ENCODE measurements at places on chromosomes 3 and 15.

- DNase-seq, result no peak
These were observed 40.1 kb downstream of the KY start for GRCh38 chr3:134610432-134611385.

DNA sequence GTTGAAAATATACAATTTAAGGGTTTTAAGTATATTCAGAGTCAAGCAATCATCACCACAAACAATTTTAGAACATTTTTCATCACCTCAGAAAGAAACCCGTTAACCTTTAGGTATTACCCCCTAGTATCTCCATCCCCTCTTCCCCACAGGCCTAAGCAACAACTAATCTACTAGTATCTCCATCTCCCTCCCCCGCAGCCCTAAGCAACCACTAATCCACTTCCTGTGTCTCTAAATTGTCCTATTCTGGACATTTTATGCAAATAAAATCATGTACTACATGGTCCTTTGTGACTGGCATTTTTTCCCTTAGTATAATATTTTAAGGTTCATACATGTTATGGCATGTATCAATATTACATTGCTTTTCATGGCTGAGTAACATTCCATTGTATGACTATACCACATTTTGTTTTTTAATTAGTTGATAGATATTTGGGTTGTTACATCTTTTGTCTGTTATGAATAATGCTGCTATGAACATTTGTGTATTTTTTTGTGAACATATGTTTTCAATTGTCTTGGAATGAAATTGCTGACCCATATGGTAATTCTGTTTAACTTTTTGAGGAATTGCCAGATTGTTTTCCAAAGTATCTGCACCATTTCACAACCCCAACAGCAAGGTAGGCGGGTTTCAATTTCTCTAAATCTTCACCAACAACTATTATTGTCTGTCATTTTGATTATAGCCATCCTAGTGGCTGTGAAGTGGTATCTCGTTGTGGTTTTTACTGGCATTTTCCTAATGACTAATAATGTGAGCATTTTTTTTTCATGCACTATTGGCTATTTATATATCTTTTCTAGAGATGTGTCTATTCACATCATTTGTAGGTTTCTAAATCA, 215.6 kb upstream of the CD96 start:
- DNase-seq, result peak; percentile 68

DNA sequence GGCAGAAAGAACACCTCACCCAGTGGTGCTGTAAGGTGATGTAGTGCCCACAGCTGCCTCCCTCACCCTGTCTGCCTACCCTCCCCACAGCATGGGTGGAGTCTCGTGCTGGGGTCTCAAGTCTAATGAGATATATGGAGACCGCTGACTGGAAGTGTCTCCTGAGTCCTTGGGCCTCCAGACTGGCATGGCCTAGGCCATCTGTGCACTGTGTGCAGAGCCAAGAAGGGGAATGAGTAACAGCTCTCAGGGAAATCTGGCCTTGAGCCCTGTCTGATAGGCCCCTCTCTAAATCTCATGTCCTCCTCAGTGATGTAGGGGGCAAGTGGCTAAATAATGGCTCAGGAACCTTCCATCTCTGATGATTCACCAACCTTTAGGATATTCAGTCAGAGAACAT, 277.4 kb downstream of the PLCL2 start:
- DNase-seq, result no peak

GRCh38 chr3:52681596-52681995, 4.1 kb downstream of the PBRM1 start:
- no peak for DNase-seq

- DNase-seq, result no peak
These were observed 32.2 kb upstream of the B3GNT5 start for GRCh38 chr3:183220828-183221227.

DNA sequence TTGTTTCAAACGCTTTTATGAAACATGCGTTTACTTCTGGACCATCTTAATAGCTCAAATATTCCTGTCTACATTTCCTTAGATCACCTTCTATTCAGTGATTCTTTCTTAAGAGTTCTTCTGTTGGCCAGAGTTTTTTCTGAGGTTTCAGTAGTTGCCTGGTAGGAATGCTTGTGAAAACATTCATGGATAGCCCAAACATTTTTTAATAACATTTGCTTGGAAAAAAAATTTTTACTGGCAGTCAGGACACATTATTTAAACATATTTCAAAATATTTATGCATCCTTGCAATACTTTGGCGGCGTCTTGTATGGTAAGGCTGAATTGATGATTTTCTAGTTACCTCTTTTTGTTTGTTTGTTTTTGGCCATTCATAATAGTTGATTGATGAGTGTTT, 47.4 kb upstream of the ZBTB20 start:
- DNase-seq, result peak; percentile 44

DNA sequence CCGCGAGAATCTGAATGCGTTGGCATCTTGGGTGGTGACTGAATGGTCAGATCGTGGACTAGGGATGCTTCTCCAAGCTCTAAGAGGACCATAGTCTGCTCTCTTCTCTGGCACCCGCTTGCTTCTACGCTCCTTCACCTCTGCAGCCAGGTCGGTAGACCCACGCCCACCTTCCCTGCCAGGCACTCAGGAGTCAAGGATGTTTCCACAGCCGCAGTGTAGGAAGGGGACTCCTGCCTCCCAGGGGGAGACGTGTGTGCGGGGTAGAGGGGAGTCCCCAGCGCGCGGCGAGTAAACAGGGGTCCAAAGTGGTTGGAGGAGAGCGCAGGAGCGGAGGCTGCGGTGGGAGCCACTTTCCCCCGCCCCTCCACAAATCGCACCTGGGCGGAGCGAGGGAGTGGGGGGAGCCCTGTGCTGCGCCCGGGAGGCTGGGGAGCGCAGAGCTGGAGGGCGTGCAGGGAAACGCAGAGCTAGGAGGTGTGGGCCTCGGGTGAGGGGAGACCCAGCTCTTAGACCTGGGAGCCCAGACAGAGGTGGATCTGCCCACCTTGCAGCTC, 1.7 kb downstream of the LRRC3B start:
- no peak for DNase-seq

DNA sequence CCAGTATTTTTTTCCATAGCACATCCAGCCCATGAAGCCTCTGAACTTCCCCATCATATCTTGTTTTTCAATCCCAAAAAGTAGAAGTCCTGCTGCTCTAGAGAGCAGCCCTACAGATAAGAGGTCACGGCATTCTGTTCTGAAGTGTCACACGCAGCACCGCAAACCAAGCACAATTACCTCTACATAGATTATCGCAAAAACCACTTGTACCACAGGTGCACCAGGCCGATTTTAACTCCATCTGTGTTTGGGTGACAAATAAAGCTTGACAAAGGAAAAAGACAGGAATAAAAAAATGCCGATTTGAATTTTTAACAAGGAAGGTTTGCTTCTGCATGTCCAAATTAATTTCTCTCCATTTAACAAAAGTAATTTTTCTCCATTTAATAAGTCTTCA, 113.7 kb downstream of the MYO5A start:
- DNase-seq, result no peak

DNA sequence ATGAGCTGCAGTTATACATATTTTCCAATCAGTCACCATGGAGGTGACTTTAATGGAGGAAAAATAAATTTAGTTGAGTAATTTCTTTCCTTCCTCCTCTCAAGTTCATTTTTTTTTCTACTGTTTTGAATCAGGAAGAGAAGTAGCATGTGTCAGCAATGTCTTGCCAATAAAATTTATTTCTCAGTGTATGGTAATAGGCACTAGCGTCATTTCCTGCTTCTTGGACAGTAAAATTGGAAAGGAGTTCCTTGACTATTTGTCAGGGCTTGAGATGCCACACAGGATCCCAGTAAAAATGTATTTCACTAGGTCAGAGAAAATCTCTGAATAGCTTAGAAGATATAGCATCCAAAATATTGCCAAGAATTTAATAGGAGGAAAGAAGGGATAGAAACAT, 605.9 kb downstream of the ROBO1 start:
- DNase-seq, result no peak

DNA sequence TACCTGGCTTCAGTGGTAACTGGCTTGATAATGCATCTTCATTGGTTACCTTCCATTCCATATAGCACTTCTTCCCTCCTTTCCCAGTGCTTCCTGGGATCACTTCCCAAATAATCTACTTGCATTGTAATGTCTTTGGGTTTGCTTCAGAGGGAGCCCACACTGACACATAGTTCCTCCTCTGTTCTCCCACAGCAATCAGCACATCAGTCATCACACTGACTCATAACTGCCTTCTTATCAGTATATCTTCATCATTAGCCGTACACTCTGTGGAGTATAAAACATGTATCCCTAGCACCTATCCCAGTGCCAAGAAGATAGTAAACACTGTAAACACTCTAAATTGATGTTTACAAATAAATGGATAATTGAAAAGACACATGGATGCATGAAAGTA, 91.4 kb upstream of the SCN10A start:
- DNase-seq, result peak; percentile 30

DNA sequence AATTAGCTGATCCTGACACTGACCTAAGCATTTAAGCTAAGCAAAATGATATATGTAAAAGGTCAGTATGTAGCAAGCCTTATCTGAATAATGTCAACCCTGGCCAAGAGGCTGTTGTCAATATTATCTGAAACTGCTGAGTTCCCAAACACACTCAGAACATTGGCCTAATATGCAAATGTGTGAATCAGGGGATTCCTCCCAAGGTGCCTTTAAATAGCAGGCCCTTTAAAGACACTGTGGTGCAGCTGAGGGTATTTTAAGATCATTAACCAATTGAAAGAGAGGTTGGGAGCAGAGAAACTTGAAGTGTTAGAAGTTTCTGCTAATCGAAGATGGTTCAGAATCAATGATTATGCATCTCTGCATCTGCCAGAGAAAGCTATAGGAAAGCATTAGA, 207.0 kb downstream of the NTRK3 start:
- DNase-seq, result no peak

DNA sequence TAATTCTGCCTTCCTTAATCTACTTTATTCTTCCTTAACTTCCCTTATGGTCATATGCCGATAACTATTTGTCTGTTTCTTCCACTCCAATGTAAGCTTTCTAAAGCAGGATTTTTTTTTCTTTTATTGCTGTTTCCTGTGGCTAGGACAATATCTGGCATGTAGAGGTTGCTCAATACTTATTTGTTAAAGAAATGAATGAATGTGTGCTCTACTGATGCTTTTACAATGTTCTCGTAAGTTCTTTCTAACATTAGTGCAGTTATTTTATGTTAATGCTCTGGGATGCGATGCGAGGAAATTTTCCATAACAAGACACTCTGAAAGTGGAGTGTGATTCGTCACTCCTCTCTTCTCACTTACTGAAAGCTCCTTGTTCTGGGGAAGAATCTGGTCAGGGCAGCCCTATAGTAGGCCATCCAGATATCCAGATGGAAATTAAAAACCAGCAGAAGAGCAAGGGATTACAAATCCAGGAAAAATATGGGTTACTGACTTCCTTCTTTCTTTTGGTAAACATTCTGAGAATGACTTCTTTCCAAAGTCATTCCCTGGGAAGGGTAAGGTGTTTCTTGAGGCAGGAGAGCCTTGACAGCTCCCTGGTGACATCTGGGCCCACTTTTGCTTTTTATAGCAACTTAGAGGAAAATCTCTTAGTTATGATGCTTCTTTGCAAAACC, 420.4 kb downstream of the PDCD6IP start:
- no peak for DNase-seq

DNA sequence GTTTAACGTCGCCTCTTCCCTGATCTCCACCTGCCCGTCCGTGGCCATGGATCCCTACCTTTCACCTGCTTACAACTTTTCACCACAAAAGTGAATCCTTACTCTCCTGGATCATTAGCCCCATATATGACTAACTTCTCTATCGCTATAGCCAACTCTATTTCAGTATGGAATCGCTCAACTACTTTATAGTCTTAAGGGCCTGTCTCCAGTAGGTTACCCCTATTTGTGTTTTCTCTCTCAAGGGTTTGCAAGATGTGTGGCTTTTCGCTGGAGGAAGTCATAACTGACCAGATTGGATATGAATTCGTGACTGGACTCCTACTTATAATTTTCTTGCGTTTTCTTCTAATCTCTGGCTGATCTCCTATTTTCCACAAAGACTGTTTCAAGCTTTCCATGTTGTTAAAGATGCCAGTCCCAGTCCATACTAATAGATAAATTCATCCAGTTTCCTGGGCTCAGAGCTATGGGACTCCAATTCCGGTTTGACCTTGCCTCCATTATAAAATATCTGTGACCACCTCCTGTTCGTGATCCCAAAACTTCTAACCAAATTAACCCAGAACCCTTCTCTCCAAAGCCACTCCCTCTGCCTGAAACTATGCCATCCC, 1.3 kb upstream of the STAG1 start:
- DNase-seq, result peak; percentile 11

DNA sequence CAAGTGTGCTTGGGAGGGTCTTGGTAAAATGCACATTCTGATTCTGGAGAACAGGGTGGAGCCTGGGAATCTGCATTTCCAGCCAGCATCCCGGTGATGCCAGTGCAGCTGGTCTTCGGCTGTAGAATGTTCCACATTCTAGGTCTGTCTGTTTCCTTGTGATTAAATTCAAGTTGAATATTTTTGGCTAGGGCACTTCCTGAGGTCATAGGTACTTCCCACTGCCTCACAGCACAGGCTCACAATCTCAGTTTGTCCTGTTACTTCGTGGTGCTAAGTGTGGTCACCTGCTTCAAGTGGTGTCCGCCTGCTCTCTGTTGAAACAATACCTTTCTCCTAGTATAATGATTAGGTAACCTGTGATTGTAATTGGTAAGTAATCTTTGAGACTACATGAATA, 40.1 kb downstream of the FLNB start:
- peak; percentile 67 for DNase-seq

DNA sequence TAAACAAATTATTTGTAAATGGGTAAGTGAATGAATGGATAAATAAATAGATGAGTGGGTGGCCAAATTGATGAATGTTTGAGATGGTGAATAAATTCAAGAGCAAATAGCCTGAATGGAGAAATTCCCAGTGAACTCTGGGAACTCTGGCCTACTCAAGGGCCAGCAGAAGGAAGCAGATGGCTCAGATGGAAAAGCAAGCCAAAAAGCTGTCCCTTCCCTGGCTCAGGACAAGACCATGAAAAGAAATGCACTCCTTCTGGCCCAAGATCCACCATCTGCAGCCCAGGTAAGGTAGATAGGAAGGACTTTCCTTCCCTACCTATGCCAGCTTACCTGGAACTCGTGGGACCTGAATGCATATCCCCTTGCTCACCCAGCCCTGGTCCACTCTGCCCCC, 37.6 kb upstream of the CLDN18 start:
- no peak for DNase-seq

- DNase-seq, result no peak
These were observed 1000.4 kb upstream of the GBE1 start for GRCh38 chr3:82761858-82762257.

- DNase-seq, result no peak
These were observed 53.5 kb upstream of the PCSK6 start for GRCh38 chr15:101543026-101543390.

DNA sequence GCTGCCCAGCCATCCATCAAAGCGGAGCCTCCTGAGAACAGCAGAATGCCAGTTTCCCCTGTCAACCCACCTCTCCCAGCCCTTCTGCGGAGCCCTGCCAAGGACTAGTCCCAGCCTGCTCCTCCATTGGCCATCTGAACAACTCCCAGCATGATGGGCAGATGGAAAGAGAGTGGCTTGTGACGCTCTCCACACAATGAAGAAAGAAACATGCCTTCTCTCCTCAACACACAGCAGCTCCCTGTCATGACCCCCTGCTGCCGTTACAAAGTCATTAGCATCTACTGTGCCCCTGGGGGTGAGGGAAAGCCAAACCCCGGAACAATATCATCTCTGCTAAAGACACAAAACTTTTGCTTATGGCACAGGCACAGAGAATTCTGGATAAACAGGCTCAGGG, 33.6 kb downstream of the MECOM start:
- DNase-seq, result no peak
